ENCODE measurements at places on chromosomes 4 and X.

DNA sequence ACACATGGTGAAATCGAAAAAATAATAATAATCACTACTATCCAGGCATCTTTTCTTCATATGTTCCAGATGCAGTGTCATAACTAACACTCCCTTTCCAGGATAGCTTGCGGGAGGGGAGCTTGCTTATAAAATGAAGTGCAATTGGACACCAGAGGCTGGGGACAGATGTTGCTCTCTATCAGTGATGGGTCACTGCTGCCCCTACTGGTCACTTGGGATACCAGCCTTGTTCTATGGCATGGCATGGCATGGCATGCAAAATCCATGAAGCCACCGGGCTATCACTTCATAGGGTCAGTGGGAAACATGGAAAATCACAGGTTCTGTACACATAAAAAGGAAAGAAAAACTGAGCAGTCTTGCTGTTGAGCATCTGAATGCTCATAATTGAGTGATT, 168.1 kb downstream of the GLRA2 start:
- H3K27me3 ChIP-seq = no peaks in the 10 kb centered on the region
- H3K36me3 ChIP-seq = no peaks in the 10 kb centered on the region
- DNase-seq = peak; percentile 16
- H3K4me1 ChIP-seq = no peaks in the 10 kb centered on the region

GRCh38 chr4:147942729-147943128, 210.8 kb downstream of the ARHGAP10 start:
- peaks cover 33% of the 10 kb centered on the region for H3K4me1 ChIP-seq
- H3K4me3 ChIP-seq = peak overlapping the region; percentile 3
- no peak for DNase-seq
- H3K27ac ChIP-seq = peak overlapping the region; percentile 52
- peaks cover 51% of the 10 kb centered on the region for H3K36me3 ChIP-seq

- no peak overlapping the region for H3K4me3 ChIP-seq
- no peak overlapping the region for H3K27ac ChIP-seq
- no peaks in the 10 kb centered on the region for H3K36me3 ChIP-seq
Measured at GRCh38 chrX:53239474-53239873, 14.5 kb upstream of the KDM5C start.

DNA sequence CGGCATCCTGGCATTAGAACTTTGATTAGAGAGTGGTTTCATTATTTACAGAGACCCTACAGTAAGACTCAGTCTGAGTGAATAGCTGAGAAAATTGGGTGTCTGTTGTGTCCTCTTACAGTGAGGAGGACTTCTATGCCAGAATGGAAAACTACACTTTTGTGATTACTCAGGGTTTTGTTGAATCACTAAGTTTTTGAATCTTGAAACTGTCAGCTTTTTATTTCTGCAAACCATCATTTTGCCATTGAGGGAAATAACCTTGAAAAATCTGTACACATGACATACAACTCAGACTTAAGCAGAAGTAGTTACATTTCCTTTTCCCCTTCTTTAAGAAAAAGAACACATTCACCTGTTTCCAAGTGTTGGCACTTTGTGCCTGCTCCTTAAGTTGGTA, 117.6 kb upstream of the RASGEF1B start:
- no peaks in the 10 kb centered on the region for H3K4me1 ChIP-seq
- H3K4me3 ChIP-seq = no peak overlapping the region
- no peaks in the 10 kb centered on the region for H3K36me3 ChIP-seq
- DNase-seq = no peak

GRCh38 chr4:126939401-126939800, 693.4 kb upstream of the INTU start:
- DNase-seq = no peak
- H3K36me3 ChIP-seq = no peaks in the 10 kb centered on the region
- no peak overlapping the region for H3K27ac ChIP-seq

DNA sequence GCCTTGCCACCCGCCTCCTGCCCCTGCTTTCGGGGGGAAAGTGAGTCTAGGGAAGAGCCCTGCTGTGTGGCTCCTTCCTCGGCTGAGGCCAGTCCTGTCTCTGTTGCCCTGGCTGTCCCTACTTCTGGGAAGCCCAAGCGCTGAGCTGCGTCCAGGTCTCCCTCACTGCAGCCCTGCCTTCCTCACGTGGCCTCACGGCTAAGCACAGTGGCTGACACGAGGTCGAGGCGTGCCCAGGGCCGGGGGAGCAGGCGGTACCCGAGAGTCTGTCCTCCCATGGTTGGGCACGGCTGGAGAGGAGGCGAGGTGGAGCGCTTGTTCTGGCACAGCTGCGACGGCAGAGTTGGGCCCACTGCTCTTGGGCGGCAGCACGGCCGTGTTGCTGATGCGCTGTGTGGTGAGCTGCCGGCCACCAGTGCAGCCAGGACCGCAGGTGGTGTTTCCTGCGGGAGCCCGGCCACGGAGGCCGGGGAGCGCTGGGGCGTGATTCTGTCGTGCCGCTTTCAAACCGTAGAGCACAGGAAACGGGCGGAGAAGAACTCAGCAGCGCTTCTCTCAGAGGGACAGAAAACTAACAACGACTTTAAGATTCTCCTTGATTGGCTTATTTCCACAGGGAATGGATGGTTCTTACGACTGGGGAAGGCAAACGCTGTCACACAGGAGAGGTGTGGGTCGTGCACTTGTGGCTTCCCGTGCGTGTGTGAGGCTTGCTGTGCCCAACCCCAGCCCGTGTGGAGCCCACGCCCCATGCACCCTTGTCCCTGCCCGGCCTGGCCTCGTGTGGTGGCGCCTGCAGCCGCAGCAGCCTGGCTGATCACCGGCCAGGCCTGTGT, 21.3 kb downstream of the MAEA start:
- H3K4me1 ChIP-seq = peaks cover 67% of the 10 kb centered on the region
- H3K36me3 ChIP-seq = peaks cover 58% of the 10 kb centered on the region
- peak overlapping the region; percentile 58 for H3K27ac ChIP-seq
- peak; percentile 38 for DNase-seq
- peak overlapping the region; percentile 30 for H3K4me3 ChIP-seq
- H3K27me3 ChIP-seq = no peaks in the 10 kb centered on the region

DNA sequence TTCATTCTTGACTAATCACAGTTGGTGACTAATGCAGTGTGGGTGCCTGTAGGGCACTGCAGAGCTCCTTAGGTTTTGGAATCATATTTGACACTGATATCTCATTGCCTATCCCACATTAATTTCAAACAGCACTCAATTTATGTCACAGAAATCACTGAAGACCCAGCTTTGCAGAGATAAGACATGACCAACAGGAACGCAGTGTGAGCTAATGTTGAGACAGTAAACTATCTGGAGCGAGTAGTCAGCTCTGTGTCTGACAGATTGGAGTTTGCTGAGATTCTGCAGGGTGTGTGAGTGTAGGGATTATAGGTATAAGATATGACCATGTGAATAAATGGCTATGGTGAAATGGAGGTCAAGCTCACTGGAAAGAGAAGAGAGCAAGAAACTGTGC, 1586.1 kb upstream of the AGA start:
- H3K27ac ChIP-seq = no peak overlapping the region
- no peak overlapping the region for H3K4me3 ChIP-seq
- no peaks in the 10 kb centered on the region for H3K27me3 ChIP-seq

GRCh38 chr4:37279894-37280592, 35.5 kb downstream of the NWD2 start:
- DNase-seq = no peak
- no peaks in the 10 kb centered on the region for H3K27me3 ChIP-seq
- H3K4me1 ChIP-seq = no peaks in the 10 kb centered on the region
- H3K27ac ChIP-seq = no peak overlapping the region
- H3K36me3 ChIP-seq = no peaks in the 10 kb centered on the region

GRCh38 chr4:101265816-101266172, 81.5 kb downstream of the PPP3CA start:
- H3K36me3 ChIP-seq = no peaks in the 10 kb centered on the region
- H3K4me1 ChIP-seq = peaks cover 12% of the 10 kb centered on the region
- no peak overlapping the region for H3K4me3 ChIP-seq
- no peak for DNase-seq
- H3K27ac ChIP-seq = no peak overlapping the region

DNA sequence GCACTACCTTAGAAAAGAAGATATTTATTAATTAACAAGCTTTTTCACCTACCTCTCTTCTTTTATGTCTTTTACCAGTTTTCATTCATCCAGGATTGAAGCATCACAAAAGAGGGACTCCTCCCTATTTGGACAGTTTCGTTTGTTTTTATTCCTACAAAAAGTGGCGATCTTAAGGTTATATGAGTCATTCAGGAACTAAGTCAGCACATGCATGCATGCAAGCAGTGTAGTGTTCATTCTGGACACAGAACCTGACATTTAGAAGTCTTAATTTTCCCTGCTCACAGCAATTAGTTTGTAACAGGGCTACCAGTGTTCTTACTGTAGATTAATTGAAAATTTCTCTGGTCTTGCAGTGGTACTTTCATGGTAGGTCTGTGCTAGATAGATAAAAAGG, 47.9 kb upstream of the QRFPR start:
- no peaks in the 10 kb centered on the region for H3K4me1 ChIP-seq
- no peaks in the 10 kb centered on the region for H3K36me3 ChIP-seq
- H3K4me3 ChIP-seq = no peak overlapping the region
- no peak overlapping the region for H3K27ac ChIP-seq
- H3K27me3 ChIP-seq = peaks cover 18% of the 10 kb centered on the region

GRCh38 chr4:19329077-19329476, 922.6 kb upstream of the SLIT2 start:
- no peak overlapping the region for H3K4me3 ChIP-seq
- no peaks in the 10 kb centered on the region for H3K27me3 ChIP-seq
- no peaks in the 10 kb centered on the region for H3K4me1 ChIP-seq

- no peaks in the 10 kb centered on the region for H3K27me3 ChIP-seq
- no peak for DNase-seq
- H3K36me3 ChIP-seq = no peaks in the 10 kb centered on the region
- H3K4me3 ChIP-seq = no peak overlapping the region
- H3K4me1 ChIP-seq = no peaks in the 10 kb centered on the region
Measured at GRCh38 chr4:66095065-66095464, 424.8 kb upstream of the EPHA5 start.

DNA sequence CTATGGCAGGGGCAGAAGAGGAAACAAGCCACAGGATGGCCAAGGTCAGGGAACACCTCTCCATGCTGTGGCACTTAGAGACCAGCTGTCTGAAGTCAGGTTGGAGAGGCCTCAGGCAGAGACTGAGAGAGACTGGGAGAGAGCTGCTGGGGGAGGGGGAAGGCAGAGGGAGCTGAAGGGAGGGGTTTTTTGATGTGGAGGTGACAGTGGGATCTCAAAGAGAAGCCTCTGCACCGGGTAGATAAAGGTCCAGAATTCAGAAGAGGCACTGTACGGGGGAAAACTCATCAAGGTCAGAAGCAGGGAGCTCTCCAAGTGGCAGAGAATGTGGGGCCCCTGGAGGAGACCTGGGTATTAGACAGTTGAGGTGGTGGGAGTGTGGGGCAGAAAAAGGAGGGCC, 41.6 kb upstream of the HMGB3 start:
- no peaks in the 10 kb centered on the region for H3K4me1 ChIP-seq
- H3K27ac ChIP-seq = no peak overlapping the region
- no peak overlapping the region for H3K4me3 ChIP-seq
- no peak for DNase-seq
- no peaks in the 10 kb centered on the region for H3K27me3 ChIP-seq
- no peaks in the 10 kb centered on the region for H3K36me3 ChIP-seq

DNA sequence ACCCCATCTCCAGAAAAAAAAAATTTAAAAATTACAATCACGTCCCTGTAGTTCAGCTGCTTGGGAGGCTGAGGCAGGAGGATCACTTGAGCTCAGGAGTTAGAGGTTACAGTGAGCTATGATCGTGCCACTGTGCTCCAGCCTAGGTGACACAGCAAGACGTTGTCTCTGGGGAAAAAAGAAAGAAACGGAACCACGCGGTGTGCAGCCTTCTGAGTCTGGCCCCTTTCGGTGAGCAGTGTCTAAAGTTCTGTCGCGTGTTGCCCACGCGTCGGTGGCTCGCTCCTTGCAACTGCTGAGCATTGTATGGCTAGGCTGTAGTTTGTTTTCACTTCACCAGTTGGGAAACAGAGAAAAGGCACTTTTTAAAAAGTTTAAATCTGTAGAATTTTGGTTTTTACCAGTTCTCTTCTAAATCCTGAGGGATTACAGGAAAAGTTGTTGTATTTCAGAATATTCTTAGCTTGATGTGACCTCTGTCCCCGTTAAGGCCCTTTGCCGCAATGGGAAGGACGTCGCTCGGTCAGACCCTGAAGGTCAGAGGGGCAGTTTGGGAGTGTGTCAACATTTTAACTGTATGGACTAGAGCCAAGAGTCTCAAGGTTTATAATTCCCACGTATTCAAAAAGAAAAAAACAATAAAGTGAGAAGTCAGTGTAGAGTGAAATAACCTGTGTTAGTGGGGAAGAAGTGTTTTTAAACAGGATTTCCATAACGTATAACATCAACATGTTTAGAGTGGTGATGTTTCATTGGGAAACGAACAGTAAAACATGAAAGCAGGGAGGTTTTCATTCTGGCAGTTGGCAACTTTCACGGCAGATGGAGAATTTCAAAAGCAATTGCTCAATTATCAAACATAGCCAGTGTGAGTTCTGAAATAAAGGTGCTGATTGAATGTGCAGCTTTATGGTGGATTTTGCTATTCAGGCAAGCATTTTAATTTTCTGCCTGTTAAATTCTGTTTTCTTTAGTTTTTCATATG, 45.8 kb upstream of the MSANTD1 start:
- peak; percentile 41 for DNase-seq
- H3K4me3 ChIP-seq = peak overlapping the region; percentile 67
- H3K27me3 ChIP-seq = no peaks in the 10 kb centered on the region
- H3K36me3 ChIP-seq = peaks cover 42% of the 10 kb centered on the region
